ENCODE measurements at places on chromosomes 12 and 14.

DNA sequence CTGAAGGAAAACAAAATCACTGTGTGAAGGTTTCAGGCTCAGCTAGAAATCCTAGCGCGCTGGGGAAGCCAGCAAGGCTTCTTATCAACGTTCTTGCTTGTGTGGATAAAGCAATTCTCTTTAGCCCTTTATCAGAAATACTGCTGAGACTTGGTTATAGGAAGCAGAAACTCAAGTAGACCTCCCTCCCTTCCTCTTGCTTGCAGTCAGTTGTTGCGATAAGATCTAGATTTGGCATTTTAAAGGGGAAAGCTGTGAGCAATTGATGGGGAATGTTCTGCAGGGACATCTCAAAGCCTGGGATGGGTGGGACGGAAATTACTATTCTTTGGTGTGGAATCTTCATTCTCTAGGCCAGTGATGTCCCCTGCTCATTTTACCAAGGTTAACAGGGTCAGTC is 76.4 kb upstream of the ANO4 start:
- no peak for DNase-seq

GRCh38 chr12:27967551-27968054 is 4.9 kb downstream of the PTHLH start:
- DNase-seq, result no peak

DNA sequence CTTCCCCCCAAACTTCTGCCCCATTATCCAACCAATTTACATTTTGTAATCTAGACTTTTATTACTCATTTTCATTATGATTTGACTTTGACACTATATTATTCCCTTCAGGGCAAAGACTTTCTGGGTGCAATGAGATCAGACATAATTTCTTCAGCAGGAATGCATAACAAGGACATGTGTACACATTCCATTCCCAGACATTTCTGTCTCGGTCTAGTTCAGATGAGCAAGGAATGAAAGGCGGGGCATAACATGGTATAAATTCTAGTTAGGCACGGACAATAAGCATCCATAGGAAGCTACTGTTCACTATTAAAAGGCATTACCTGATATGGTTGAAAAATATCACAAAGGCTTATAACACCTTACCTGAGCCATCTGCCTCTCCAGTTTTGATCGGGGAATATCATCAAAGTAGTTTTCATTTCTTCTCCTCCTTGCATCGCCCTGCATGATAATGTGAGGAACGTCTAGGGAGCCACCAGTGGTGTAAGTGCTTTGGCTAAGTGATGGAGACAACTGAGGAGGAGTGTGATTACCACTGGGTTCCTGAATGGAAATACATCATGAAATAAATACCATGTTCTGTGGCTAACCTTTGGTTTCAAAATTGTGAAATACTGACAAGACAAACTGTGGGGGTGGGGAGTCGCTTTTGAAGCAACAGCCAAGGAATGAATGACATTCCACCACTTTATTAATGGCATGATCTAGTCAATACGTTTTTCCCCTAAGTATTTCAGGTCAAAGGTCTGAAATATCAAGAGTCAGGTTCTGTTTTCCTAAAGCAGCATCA is 183.9 kb downstream of the APAF1 start:
- DNase-seq, result no peak

DNA sequence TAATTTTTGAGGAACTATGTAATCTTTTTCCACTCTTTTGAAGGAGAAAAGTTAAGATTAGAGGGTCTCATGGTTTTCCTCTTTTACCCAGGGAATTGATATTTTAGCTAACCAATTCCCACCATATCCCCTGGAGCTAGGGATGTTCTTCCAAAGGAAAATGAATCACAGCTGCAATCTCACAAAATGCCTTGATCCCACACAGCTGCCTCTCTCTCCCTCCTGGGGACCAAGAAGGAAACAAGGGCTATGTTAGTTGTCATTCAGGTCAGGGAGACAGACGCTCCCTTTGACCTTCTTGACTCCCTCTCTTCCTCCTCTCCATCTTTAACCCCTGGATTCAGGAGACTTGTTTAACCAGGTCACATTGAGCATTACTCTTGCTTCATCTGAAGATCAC is 9.5 kb downstream of the DCN start:
- no peak for DNase-seq

GRCh38 chr14:101505236-101505970 is 55.9 kb upstream of the DIO3 start:
- no peak for DNase-seq

- DNase-seq, result no peak
These were observed 525.8 kb upstream of the ATP2B1 start for GRCh38 chr12:90234472-90234871.

- DNase-seq, result no peak
These were observed 171.2 kb downstream of the ZFP36L1 start for GRCh38 chr14:68621400-68622365.

- DNase-seq, result no peak
These were observed 85.5 kb downstream of the CPSF2 start for GRCh38 chr14:92207012-92207927.

DNA sequence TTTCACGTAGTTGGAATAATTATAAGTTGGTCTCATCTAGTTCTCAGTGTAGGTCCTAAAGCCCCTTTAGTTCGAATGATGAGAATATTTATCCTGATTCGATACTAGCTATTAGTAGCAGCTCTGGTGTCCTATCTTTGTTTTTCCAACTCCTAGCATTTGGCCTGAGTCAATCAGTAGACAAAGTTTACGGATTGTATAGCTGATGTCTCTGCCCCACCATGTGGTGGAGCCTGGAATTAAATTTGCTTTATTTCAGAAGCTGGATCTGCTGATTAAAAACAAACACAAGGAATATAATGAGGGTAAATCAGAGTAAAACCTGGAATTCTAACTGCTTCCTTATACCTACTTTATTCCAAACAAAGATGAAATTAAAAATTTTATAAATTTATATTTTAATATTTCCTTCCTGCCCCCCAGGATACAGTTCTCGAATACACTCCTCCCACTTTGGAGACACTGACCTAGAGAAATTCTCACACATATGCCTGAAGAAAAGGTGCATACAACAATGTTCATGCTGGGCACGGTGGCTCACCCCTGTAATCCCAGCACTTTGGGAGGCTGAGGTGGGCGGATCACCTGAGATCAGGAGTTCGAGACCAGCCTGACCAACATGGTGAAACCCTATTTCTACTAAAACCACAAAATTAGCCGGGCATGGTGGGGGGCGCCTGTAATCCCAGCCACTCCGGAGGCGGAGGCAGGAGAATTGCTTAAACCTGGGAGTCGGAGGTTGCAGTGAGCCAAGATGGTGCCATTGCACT is 7.6 kb upstream of the BRMS1L start:
- DNase-seq, result no peak

DNA sequence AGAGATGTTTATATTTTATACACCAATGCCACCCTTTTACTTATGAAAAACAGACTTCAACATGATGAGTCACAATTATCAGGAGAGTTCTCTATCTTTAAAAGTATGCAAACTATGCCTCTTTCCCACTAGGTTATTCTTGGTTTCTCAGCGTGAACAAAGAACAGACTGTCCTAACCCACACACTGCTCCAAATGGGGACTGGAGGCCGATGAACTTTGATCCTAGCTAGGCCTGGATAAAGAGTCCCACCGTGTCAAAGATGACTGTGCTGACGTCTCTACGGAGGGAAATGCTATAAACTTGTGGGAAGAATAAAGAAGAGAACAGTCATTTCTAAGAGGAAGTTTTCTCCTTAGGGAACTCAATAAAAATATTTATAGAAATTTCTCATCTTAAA is 160.1 kb downstream of the EPS8 start:
- DNase-seq, result no peak

GRCh38 chr12:131716282-131716681 is 5.4 kb downstream of the SFSWAP start:
- no peak for DNase-seq

GRCh38 chr12:12191008-12191407 is 75.8 kb downstream of the LRP6 start:
- no peak for DNase-seq

DNA sequence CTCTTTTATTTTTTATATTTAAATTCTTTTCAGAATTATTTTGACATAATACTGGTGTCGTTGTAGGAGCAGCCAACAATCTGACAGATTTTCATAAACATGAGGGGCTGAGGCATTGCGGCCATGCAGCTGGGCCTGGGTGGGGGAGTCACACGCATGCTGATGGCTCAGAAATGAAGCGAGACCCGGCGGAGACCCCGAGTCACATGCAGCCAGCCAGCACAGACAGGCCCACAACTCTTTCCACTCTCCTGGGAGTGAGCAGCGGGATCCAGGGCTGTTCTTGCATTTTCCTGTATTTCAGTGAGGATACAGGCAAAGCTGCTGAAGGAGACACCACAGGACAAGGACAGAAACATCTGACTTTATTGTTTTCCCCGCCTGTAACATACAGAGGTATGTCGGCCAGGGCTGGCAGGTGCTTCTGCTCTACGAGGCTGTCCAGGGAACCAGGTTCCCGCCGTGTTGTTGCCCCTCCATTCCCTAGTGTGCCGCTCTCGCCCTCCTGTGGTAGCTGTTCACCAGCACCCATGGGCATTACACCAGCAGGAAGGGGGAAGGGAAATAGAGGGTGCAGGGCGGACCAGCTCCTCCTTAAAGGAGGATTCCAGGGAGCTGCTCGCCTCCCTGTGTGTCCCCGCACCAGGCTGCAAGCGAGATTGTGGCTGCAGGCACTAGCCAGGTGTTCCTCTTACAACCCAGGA is 30.5 kb downstream of the FZD10 start:
- DNase-seq, result no peak

GRCh38 chr12:77339610-77340009 is 274.2 kb upstream of the E2F7 start:
- DNase-seq, result no peak

- DNase-seq, result no peak
These were observed 295.0 kb upstream of the RTL1 start for GRCh38 chr14:101198398-101199027.

GRCh38 chr14:55508676-55509075 is 68.3 kb upstream of the TBPL2 start:
- DNase-seq, result no peak

DNA sequence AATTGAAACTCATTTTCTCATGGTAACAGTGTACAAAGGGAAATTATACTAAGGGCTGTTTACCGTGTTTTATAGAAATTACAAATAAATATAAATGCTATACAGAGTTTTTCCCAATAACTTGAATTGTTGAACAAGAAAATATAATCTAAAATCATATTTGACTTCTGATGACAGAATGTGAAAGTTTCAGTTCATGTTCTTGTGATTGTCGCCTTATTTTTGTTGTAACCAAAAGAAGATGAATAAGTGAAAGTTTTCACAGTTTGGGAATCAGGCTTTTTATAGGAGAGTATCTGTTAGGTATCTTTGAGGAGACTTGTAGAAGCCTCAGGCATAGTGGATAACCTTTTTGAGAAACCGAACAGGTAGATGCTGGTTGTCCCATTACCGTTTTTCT is 28.1 kb downstream of the ANO6 start:
- DNase-seq, result no peak

DNA sequence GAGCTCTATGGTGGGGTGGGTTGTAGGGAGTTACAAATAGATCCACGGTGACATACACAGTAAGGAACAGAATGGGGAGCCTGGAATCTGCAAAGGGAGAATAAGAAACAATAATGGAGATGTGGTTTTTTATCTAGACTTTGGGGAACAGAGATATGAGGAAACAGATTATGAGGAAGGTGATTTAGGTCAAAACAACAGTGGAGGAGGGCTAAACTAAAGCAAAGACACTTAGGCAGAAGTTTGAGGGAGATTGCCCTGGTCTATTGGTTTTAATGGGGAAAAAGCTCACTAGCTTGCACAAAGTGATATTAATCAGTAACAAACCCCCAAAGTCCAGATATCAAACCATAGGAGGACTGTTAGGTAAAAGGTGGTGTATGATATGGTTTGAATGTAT is 144.5 kb upstream of the DYRK2 start:
- DNase-seq, result no peak

DNA sequence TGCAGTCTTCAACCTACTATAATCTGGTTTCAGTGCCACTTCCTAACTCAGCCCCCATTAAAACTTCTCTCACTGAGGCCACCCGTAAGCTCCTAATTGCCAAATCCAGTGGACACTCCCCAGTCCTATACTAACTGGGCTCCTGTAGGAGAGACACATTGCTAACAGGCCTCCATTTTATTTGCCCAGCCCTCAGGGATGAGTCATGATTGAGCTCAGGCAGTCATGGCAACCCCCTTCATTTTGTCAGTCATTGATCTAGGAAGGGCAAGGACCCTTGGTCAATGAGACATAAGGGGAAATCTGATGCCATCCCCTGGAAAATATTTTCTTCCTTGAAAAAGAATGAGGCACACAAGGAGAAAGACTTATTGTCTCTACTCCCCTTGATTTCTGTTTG is 70.1 kb upstream of the HIF1A start:
- no peak for DNase-seq

DNA sequence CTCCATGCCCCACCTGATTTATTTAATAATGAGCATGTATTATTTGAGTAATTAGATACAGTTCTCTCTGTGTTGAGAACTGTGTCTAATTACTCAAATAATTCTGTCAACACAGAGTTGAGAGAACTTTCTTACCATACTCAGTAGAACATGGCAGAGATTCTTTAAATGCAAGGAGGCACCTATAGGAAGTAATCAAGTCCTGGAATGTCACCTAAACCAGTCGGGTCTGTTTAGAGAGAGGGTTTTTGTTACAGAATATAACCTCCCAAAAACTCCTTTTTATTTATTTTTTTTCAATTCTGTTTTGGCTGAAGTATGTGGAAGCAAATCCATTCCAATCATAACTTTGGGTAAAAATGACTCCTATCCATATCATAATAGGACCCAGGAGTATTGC is 37.5 kb upstream of the CIT start:
- no peak for DNase-seq

DNA sequence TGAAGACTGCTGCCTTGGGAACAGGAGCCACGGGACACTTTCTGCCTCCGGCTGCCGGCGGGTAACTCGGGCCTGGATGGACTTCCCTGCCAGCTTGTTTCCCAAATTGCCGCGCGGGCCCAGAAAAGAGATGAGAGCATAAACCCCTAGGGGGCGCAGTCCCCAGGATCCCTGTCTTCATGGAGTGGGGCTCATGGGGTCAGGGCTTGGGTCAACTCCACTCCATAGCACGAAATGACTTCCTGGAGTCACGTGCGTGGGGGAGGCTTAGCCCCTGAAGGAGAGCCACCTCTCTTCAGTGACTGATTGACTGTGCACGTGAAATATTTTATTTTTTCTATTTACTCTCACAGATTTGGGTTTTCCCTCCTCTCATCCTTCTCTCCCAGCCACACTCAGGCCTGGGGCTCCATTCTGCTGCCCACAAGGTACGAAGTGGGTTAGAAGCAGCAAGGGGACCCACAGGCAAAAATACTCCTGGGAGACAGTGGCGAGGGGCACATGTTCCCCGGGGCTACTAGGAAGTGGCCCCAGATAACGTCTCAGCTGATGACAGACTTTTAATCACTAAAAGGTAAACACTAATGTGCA is 10.0 kb downstream of the PGF start:
- no peak for DNase-seq

DNA sequence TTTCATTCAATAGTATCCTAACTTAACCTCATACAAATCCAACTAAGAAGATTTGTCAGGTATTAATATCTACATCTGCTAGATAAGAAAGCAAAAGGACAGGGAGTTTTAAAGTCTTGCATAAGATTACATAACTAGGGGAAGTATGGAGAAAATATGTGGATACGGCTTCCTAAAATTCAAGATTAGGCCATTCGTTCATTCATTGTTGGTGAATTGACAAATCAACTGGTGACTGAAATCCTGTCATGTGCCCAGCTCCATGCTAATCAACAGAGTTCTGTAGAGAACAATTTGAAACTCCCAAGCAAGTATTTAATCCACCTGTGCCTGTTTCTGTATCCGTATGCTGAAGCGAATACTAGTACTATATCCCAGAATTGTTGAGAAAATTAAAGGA is 260.9 kb upstream of the USP15 start:
- no peak for DNase-seq
